T-cell (primary cell): ENCODE measurements at places on chromosomes 2 and 18.

DNA sequence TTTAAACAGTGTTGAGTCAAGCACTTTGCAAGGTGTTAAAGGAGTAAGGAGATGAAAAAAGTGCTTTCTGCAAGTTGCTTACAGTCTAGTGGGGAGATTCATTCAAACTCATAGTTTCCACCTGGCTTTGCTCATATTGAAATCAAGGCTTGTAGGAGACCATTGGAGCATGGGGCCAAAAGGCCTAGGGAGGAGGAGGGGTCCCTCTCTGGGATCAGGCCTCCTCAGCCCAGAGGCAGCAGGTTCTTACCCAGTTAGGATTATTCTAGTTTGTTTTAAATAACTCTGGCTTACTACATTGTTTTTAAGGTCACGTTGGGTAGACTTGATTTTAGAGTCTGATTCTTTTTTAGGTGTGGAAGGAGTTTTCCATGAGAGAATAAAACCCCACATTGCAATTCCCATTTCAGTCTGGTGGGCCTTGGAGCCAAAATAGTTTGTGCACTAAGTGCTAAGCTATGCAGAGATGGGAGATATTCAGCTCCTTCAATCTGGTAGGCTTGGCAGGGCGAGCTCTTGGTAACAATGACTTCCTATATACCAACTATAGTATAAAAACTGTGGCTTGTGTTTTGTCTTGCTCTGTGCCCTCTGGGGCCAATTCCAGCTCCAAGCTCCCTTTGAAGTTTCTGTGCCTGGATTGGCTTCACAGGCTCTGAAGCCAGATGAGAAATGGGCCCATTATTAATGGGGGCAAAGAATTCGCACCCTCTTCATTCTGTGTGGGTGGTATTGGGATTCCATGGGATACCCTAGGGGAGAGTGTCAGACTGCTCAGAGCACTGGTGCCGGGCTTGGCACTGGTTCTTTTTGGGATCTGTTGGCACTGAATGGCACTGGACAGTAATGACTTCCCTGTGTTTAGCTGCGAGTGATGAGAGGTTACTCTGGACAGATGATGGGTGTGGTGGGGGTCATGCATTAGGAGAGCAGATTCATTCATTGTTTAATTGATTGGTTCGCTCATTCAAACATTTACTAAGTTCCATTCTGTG lies 301.1 kb downstream of the MYCN start:
- no peak for DNase-seq

DNA sequence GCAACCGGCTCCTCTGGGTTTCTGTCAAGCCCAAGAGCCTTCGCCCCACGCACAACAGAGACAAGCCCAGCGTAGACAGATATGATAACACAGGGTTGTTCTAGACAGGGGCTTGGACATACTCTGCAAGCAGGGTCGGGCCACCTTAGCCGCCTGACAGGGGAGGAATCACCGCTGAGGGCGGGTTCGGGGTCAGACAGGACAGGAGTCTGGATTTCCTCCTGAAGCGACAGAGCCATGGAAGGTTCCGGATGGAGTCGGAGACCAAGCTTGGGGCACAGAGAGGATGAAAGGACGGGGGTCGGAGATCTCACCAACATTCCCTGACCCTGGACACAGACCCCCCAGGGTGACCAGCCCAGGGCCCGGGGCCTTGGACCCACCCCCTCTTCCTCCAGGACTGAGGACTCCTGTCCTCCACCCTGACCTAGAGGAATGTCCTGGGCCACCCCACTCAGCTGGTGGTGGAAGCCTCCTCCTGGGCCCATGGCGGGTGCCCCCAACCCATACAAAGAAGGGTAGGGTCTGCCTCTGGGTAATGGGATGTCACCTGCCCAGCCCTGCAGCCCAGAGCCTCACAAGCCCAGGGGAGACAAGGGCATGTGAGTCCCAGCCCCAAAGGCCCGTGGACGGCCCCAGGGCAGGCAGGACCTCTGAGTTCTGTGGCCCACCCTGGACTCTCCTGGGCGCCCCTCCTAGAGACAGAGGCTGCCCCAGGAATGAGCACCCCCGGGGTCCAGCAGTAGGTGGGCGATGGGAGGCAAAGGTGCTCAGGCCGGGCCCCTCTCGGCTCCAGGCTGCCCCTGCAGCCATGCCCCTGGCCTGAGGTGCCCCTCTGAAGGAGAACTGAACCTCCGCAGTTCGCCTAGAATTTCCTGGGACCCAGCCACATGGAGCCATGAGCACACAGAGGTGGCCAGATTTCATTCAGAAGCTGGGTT lies 44.1 kb upstream of the GPC1 start:
- no peak for DNase-seq

- no peak for DNase-seq
These were observed 66.9 kb downstream of the ACVR1 start for GRCh38 chr2:157809212-157809611.

DNA sequence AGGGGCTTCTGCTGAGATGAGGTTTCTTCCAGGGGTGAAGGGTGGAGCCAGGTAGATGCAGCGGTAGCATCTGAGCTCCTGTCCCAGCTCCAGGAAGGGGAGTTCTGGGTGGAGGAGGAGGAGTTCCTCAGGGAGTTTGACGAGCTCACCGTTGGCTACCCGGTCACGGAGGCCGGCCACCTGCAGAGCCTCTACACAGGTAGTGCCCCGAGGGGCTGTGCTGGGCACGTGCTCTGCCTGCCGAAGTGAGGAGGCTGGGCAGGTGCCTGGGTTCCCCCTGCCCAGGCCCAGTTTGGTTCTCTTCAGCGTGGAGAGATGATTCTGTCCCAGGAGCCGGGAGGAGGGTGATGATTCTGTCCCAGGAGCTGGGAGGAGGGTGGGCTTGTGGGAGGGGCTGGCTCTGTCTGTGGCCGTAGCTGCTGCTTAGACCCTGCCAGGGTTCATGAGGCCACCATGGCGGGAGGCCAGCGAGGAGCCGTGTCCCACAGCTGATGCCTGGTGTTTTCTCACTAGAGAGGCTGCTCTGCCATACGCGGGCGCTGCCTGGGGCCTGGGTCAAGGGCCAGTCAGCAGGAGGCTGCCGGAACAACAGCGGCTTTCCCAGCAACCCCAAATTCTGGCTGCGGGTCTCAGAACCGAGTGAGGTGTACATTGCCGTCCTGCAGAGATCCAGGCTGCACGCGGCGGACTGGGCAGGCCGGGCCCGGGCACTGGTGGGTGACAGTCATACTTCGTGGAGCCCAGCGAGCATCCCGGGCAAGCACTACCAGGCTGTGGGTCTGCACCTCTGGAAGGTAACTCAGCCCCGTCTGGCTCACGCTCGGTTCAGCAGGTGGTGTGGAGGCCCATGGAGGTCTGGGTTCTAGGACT lies 8.2 kb downstream of the CAPN10 start:
- no peak for DNase-seq

DNA sequence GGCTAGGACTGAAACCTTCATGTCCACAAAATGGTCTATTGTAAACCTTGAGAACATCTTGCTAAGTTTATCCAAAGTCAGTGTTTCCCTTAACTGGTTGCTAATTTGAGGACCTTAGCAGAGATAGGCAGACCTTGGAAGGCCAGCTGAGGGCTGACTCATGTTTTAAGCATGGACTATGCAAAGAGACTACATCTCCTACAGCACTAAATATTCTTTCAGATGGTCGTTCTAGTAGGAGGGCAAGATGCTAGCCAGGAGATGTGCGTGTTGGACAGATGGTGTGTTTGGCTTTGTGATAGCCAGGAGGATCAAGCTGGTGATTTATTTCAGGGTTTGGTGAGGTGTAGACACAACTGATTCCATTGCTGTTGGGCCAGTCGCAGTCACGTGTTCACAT lies 75.8 kb downstream of the NRP2 start:
- no peak for DNase-seq

- no peak for DNase-seq
These were observed 255.8 kb upstream of the HNRNPA3 start for GRCh38 chr2:176956791-176957190.

- DNase-seq, result no peak
These were observed 42.5 kb downstream of the DPYSL5 start for GRCh38 chr2:26890341-26891000.

- no peak for DNase-seq
These were observed 142.4 kb downstream of the NDUFA10 start for GRCh38 chr2:239882781-239883180.

DNA sequence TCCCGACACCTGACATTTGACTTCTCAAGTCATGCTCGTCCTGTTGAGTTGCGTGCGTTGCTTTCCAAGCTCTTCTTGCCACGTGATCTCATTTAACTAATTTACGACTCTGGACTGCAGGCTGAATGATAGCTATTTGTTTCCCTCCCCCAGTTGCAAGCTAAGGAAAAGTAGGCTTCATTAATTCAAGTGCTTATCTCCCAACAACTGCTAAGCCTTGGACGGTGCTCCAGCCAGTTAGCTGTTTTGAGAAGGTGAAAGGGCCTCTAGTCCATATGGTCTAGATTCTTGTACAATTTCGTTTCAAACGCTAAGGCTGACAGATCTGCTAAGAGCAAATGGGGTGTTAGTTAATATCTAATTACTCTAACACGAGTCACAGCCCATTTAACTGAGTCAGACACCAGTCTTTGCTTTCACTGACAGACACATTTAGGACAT lies 21.1 kb downstream of the GPR45 start:
- DNase-seq, result no peak

GRCh38 chr2:165044505-165045303 lies 89.4 kb upstream of the SLC38A11 start:
- DNase-seq, result no peak

DNA sequence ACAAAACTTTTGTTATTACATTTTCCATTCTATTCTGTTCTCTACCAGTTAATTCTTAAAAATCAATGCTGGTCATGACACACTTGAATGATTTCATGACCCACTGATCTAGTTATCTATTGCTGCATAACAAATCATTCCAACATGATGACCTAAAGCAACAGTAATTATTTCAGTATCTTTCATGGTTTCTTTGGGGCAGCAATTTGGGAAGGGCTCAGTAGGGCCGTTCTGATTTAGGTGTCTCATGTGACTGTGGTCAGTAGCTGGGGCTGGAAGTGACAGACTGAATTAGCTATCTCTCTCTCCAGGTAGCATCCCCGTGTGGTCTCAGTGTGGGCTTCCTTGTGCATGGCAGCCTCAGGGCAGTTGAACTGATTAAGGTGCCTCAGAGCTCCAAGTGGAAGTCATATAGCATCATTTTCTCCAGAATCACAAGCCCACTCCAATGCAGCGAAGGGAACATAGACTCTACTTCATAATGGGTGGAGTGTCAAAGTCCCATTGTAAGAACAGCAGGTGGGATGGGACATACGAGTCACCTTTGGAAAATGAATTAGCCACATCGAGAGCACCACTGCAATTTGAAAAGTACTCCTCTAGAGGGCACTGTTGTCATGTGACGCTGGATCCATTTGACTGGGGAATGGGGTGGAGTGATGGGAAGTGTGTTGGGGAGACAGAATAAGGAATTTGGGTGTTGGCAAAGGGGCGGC lies 39.1 kb upstream of the FAM136A start:
- DNase-seq, result peak; percentile 31

DNA sequence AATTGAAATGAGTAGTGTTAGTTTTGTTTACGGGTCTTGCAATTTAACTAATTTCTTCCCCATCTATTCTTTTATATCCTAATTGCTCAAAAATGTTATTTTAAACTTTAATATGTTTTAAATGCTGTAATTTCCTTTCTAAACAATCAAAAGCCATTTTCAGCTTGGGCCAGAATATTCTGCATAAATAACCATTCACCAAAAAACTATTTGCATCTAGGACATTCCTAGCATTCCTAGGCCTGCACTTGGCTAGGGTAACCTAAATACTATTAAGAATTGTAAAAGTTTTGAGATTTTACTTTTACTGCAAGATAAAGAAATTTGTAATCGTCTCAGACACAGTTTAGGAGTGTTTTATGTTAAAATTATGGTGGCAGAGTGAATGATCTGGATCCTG lies 7.8 kb upstream of the ETAA1 start:
- no peak for DNase-seq

DNA sequence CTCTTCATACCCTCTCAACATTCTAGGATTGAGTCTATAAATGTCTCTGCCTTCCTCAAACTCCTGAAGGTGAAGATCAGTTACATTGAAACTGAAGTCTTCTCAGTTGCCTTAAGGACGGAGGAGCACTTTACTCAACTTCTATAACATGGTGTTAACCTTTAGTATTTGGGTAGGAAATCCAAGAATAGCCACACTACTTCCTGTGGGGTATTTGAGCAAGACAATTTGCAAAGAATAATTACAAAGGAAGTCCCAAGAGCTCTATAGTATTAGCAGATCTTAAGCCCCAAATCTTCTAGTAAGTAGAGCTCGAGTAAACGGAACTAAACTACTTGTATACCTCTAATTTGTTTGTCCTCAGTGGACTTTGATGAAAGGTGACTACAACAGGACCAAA lies 80.9 kb downstream of the SP100 start:
- no peak for DNase-seq

GRCh38 chr2:136019306-136019705 lies 33.9 kb upstream of the DARS1 start:
- DNase-seq, result no peak

- no peak for DNase-seq
These were observed 374.6 kb downstream of the IRS1 start for GRCh38 chr2:226424971-226425370.

GRCh38 chr18:12041561-12041960 lies 52.1 kb upstream of the ANKRD62 start:
- DNase-seq, result no peak

GRCh38 chr2:119958670-119959268 lies 54.1 kb upstream of the EPB41L5 start:
- DNase-seq, result no peak

GRCh38 chr2:164843346-164843911 lies 1.8 kb upstream of the COBLL1 start:
- DNase-seq, result no peak

GRCh38 chr2:183284606-183285005 lies 160.4 kb downstream of the NUP35 start:
- DNase-seq, result no peak

- no peak for DNase-seq
These were observed at the start of gene CCBE1 for GRCh38 chr18:59697236-59697932. TSS of gene CCBE1 (minus strand) at chr18:59697423.

GRCh38 chr2:222548992-222549391 lies 106.9 kb downstream of the FARSB start:
- DNase-seq, result no peak

DNA sequence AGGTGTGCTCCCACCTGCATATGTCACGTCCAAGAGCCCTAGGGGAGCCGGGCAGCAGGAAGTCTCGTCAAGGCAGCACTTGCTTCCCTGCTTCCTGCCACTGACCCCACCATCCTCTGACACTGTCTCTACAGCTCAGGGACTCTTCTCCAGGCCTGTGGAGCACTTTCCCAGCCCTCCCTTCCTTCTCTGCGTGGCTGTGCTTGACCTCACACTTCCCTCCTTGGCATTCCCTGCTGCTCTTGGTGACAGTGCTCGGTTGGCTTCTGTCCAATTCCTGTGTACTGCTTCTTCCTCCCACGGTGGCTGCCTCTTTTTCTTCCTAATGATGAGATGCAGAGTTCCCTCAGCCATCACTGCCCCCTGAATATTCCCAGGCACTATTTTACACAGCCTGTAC lies 2.8 kb downstream of the CIDEA start:
- no peak for DNase-seq

DNA sequence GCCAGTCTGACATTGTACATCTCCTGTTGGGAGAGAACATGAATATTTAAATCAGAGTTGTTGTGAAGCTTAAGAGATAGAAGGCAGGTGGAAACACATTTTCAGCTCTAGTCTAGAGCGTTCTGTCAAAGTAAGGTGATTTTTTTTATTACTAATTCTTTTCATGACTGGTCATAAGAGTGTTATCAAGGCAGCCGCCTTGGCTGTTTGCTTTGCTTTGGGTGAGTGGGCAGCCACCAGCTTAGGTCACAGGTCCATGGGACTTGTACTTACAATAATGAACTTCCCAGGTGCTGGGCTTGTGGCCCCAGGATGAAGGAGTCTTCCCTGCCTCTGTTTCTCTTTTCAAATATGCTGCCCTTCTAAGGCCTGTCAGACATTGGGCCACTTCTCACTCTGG lies 256.3 kb downstream of the SRBD1 start:
- no peak for DNase-seq

- no peak for DNase-seq
These were observed 193.1 kb upstream of the TMEM200C start for GRCh38 chr18:6088432-6088831.
